ENCODE measurements at places on chromosomes 6 and 20. TPM values are rescaled to one million over a fixed set of nuclear protein-coding genes. Genes with fewer than 3 reads are reported as not detected.

Gene APMAP
- 44.5 TPM for total RNA-seq

Gene LGSN
- total RNA-seq = 0.06 TPM

DNA sequence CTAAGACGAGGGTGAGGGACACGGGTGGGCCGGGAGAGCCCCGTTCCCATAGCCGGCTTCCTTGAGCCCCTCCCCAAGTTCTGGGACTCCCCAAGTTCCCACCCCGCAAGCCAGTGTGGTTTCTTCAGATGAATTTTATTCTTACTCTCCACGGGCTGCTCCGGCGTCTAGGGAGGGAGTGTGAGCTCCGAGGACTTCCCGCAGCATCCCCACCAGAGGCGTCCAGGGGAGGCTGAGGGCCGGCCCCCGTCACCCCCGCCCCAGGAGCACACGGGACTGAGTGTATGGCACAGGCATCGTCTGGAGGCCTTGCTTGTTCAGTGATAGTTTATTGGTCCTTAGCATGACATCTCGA, 10.0 kb upstream of the SLC4A11 start:
- DNase-seq = no peak

DNA sequence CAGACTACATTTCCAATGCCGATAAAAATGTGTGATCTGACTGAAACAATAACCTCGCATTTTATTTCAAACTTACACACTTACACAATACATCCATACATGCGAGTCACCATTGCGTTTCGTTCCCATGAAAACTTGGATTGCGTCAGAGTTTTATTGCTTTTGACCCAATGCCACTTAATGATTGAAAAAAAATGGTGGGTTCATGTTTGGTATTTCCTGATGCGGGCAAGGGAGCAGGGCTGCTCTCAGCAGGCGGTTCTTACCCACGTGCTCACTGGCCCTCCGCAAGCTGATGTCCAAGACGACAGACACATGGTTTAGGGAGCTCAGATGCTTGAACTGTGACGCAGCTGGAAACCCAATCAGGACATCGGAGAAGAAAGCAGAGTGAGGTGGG, 281.0 kb upstream of the SULF2 start:
- DNase-seq = no peak

GRCh38 chr20:53679597-53680309, 86.1 kb upstream of the ZNF217 start:
- no peak for DNase-seq

DNA sequence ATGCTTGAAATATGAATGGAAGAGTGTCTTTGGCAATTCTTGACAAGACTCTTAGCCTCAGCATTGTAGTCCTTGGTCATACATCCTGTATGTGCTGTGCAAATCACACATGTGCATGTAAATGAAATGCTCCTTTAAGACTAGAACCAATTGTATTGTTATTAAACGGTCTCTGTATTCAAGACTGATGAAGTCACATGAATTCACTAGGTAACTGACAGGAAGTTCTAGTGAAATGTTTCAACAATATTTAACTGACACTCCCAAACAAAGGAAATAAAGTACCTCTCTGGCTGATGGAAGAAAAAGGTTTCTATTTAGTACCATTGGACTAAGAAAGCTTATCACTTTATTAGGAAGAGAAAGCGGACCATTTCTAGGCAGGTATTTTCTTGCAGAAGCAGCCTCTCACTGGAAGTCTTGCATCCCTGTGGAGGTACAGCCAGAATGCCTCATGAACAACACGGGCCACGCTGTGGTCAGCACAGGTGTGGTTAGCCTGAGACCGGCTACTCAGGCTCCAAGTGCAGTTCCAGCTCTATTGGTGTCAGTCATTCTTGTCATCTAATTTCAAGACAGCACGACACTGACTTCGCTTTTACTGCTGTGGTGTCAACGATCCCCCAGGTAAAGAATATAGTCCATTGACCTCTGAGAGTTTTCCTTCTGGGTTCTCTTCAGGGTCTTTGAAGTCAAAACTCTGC, 17.3 kb downstream of the PPP1R3G start:
- no peak for DNase-seq

DNA sequence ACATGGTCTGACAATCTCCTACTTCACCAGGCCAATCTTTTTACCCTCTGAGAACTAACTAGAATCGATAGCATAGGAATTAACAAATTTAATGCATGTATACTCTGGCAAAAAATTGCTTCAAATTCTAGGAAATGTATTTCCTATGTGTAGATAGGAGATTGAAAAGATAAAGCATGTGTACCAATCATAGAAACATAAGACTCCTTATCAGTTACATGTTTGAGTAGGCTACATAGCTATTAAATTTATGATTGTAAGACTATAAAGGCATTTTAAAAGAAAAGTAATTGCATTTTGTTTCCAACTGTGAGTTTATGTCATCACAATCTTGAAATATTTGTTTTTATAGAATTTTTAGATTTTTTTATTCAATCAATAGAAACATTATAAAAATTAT, 196.6 kb upstream of the HEY2 start:
- DNase-seq = no peak
